ENCODE measurements at places on chromosomes 1 and 21. TPM values are rescaled to one million over a fixed set of nuclear protein-coding genes. Genes with fewer than 3 reads are reported as not detected.

Gene DNTTIP2
- total RNA-seq: 38.2 TPM

Gene APP
- 470 TPM for total RNA-seq

Gene C1orf116
- 0.43 TPM for total RNA-seq

Gene DNASE2B
- total RNA-seq: not detected

Gene PRDM2
- total RNA-seq: 35.4 TPM

Gene COQ8A
- 14.9 TPM for total RNA-seq

DNA sequence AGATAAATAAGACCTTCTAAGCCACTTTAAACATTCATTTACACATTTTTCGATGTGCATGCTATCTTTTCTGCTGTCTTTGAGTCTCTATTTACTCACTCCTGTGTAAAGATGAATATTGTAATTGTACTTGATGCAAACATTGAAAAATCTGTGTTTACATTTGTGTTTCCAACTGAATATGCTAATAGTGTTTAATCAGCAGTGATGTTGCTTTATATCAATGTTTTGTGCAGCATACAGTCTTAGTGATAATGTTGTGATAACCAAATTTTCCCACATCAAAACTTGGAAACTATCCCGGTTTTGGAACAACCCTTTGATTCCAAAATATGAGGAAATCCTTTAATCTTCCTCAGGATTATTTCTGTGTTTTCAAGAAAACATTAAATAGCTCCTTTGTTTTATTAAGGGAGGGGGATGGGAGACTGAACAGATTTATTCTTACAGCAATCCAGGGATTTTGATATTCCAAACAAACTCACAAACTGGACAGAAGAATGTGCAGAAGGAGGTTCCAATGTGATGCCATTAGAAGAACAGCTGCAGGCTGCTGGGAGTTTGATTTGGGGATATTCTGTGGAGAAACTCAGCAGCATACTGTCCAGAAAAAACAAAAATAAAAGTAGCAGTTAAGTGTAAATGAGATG, 248.0 kb downstream of the S1PR1 start:
- no peak for DNase-seq

DNA sequence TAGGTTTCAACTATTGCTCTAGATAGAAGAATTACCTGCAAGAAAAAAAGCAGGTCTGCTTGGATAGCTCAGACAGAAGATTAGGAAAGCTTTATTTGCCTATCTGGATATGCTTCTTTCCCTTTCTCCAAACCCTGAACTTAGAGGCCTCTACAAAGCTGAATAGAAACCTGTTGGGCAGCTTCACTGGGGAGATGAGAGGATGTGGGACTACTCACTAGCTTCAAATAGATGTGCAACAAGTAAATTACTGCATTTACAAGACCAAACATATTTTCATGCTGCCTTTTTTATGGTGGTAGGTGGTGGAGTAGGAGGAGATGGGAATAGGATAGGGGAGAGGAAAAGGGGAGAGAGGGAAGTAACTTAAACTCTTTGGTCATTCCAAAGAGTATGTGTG, 6.4 kb downstream of the CLCA2 start:
- no peak for DNase-seq

GRCh38 chr1:161182214-161182613, 4.9 kb upstream of the B4GALT3 start:
- DNase-seq: no peak

DNA sequence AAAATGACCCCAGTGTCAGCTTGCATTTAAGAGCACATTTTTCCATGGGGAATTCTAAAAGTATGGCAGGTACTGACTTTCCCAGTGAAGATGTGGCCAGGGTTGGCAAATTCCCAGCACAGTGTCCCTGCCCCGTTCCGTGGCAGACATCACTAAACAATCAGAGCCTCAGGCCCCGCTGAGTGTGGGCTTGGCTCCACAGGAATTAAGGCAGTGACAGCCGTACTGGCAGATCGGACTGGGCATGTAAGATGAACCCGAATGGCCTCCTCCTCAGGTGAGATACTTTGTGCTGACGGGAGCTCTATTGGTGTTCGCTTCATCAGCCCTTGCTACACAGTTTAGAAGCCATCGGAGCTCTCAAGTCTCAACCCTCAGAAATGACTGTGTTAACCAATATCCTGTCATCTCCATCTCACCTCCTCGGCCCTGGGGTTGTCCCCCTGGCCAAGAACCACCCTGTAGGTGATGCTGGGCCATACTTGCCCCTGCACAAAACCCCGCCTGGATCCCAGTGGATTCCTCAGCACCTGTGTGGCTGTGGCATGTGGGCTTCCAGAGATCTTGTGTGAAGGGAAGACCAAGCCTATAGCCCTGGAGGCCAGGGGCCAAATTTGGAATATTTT, 29.0 kb upstream of the ABCG1 start:
- no peak for DNase-seq

GRCh38 chr1:2446394-2446793, 29.7 kb upstream of the PLCH2 start:
- no peak for DNase-seq

- no peak for DNase-seq
Measured at GRCh38 chr1:178358456-178358855, 138.3 kb downstream of the CLEC20A start.

DNA sequence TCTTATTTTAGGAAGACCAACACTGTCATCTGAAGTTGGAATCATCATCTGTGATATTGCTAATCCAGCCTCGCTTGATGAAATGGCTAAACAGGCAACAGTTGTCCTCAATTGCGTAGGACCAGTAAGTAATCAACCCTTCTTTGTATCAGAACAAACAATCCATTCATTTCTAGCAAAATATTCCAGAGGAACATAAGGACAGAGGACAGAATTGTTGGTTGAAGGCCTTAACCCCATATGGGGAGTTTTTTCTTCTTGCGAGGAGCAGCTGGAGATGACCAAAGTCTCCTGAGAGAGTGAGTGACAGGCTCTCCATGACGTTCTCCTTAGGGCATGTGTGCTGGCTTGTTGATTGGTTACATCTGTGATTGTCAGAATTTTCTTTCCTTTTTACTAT, 2.7 kb downstream of the SCCPDH start:
- no peak for DNase-seq

DNA sequence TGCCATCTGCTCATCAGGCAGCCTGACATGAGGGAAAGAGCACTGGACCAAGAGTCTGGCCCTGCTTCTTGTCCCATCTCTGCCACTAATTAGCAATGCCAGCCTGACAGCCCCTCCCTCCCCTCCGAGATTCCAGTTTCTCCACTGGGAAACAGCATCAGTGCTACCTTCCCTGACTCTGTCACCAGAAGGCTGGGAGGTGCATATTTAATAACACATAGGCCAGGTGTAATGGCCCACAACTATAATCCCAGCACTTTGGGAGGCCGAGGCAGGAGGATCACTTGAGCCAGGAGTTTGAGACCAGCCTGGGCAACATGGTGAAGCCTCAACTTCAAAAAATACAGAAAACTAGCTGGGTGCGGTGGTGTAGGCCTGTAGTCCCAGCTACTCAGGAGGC, 41.2 kb upstream of the ZBTB40 start:
- DNase-seq: no peak

DNA sequence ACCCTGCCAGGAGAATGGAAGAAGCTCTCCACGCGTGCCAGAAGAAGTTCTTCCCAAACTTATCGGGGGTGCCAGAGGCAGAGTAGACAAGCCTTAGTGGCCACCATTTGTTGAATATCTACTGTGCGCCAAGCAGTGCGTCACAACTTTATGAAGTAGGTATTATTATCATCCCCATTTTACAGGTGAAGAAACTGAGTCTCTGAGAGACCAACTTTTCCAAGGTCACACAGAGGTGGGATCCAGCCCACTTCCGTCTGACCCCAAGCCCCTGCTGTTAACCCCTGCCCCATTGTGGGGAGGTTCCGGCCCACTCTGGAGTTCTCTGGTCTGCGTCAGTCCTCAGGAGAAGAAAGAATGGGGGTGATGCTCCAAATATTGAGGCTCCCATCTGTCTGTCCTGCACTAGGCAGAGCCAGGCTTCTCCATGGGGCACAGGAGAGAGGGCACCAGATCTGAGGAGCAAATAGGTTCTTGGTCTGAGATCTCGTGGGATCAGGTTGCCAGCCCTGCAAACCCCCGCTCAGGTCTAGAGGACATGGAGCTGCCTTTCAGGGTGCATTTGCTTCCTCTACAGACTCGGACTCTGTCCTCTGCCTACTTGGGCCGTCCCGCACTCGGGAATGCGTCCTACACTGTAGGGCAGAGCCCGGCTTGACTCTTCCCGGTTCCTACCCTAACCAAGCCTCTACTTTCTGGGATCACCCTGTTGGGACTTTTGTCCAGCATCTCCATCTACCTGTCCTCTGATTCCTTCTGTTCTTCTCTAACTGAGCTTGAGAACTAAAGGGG, 2.1 kb downstream of the CDK18 start:
- no peak for DNase-seq

- no peak for DNase-seq
Measured at GRCh38 chr1:172900376-172900997, 150.3 kb downstream of the TNFSF18 start.

GRCh38 chr1:183912265-183912886, 107.5 kb downstream of the RGL1 start:
- DNase-seq: no peak

DNA sequence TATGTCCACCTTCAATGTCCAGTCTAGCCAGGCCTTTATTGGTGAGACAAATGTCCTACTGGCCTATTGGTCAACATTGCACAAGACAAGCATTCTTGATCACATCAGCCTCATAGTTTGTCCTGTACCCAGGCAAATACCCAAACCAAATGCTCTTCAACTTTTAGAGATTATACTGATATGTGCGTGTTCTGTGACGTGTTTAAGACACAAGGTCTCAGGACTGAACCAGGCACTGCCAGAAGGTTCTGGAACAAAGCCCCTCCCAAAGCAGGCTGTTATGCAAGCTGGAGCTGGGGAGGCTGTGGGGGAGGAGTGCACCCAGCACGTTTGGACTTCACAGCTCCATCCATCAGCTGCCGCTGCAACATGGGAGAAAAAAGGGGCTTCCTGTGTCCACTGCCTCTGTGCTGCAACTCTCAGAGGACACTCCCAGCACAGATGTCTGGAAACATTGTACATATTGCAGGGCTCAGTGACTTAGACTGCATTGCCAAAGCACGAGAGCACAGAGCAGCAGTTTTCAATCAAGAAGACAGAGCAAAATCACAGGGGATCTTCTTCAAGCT, 45.9 kb downstream of the NID1 start:
- DNase-seq: no peak

- peak; percentile 55 for DNase-seq
Measured at GRCh38 chr1:59046730-59047157, 250.2 kb upstream of the FGGY start.

All from endodermal cell (in vitro differentiated cells).